IPS DF 6.9 (cell line): ENCODE measurements at places on chromosomes 3 and 15.

DNA sequence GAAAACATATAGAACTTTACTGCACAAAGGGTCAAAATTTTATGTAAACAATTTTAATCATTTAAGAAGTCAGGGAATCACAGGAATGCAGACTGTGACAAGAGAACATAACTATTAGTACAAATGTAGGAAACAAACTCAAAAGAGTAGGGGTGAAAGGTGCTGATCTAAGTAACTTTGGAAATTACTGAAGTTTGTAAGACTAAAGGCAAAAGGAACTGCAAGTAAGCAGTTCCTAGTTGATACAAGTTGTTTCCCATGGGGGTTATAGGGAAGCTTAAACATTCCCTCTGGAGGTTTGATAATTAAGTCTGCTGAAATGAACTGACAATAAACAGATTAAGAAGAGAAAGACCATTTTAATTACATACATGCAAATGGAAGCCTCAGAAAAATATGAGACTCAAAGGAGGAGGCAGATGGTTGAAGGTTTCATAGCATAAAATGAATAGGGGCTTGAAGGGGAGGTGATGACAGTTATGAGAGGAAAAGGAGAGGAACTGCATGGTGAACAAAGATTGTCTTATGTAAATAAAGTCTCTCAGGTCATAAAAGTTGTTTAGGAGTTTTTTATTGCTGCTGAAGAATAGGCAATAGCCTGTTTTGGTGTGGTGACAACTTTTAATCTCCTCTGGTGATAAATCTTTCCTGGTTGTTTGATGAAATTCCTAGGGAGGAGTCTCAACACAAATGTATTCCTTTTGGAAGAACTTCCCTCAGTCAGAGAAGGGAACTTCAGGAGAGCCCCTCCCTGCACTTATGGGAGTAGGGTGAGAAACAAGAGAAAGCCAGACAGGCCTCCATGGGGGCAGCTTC is 17.1 kb downstream of the SETMAR start:
- no peak for DNase-seq

- no peak for DNase-seq
These were observed 742.0 kb downstream of the NR2F2 start for GRCh38 chr15:97072545-97072944.

- no peak for DNase-seq
These were observed 202.9 kb upstream of the CTNNB1 start for GRCh38 chr3:40996382-40996781.

DNA sequence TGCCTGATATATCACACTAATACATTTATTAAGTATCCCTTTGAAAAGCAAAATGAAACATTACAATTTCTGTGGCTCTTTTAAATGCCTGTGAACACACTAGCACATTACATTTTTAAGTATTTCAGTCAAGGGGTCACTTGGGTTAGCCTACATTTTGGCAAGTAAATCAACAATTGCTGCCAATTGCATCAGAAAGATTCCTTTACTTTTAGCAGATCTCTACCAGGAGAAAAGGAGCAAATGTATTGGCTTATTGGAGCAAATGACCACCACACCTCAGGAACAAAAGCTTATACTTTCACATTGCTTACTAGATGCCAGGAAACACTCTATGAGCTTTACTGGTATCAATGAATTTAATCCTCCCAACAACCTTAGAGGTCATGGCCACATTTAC is 947.1 kb downstream of the FHIT start:
- DNase-seq, result no peak

GRCh38 chr3:53139906-53140846 is 9.9 kb upstream of the RFT1 start:
- no peak for DNase-seq

GRCh38 chr3:98733053-98733811 is 29.9 kb upstream of the ST3GAL6 start:
- no peak for DNase-seq

GRCh38 chr3:179421500-179421899 is 29.8 kb downstream of the GNB4 start:
- DNase-seq, result no peak

- DNase-seq, result no peak
These were observed 87.1 kb downstream of the DNAJB8 start for GRCh38 chr3:128379367-128380160.

DNA sequence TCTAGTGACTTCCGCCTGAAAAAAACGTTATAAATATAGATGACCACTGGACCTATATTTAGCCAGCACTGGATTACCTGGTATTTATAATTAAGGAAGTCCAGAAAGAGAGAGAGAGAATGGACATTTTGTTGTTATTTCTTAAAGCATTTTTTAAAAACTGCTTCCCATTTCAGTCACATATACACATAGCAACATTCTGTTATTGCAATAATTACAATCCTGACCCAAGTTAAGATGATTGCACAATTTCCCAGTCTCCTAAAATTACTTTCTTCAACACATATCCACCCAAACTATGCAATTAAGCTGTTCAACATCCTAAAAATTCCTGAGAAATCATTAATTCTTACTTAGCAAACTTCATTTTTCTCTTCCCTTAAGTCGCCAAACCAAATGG is 37.7 kb downstream of the PCSK6 start:
- no peak for DNase-seq

DNA sequence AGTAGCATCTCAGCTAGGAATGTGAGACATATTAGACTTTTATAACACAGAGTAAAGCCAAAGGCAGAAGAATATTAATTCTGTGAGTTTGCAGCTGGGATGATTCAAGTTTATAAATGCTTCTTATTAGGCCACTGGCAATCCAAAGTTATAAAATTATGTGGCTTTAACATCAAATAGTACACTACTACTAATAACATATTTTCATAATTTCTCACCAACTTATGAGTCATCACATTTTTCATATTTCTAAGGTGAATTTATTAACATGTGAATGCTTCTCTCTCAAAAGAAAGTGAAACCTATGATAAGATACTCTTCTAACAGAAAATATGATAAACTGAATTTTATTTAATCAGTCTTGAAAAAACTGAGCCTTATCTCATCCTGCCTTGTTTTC is 1348.2 kb upstream of the ALCAM start:
- no peak for DNase-seq

DNA sequence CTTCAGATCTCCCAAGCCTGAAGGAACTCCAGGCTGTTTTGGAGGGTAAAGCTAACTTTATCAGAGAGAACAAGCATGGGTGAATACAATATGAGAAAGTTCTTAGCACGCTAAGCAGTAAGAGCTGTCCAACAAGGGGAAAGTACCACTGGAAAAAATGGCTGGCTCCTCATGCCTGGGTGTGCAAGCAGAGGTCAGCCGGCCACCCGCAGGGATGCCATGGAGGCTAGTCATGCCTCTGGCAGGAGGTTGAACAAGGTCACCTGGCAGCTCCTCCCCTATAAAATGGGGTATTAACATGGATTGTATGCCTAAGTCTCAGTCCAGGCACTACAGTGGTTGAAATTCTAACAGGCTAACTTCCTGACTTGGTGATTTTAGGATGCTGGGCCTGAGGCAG is 75.4 kb upstream of the SLC6A1 start:
- DNase-seq, result no peak

- no peak for DNase-seq
These were observed 184.1 kb upstream of the LRRC3B start for GRCh38 chr3:26438325-26438940.

DNA sequence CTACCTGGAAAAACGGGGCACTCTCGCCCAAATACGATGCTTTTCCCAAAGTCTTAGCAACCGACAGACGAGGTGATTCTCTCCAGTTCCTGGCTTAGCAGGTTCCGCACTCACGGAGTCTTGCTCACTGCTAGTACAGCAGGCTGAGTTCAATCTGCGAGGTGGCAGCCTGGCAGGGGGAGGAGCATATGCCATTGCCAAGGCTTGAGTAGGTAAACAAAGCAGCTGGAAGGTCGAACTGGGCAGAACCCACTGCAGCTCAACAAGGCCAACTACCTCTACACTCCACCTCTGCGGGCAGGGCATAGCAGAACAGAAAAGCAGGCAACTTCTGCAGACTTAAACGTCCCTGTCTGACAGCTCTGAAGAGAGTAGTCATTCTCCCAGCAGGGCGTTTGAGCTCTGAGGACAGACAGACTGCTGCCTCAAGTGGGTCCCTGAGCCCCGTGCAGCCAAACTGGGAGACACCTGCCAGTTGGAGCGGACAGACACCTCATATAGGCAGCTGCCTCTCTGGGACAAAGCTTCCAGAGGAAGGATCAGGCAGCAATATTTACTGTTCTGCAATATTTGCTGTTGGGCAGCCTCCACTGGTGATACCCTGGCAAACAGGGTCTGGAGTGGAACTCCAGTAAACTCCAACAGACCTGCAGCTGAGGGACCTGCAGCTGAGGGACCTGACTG is 73.4 kb upstream of the CADM2 start:
- no peak for DNase-seq

DNA sequence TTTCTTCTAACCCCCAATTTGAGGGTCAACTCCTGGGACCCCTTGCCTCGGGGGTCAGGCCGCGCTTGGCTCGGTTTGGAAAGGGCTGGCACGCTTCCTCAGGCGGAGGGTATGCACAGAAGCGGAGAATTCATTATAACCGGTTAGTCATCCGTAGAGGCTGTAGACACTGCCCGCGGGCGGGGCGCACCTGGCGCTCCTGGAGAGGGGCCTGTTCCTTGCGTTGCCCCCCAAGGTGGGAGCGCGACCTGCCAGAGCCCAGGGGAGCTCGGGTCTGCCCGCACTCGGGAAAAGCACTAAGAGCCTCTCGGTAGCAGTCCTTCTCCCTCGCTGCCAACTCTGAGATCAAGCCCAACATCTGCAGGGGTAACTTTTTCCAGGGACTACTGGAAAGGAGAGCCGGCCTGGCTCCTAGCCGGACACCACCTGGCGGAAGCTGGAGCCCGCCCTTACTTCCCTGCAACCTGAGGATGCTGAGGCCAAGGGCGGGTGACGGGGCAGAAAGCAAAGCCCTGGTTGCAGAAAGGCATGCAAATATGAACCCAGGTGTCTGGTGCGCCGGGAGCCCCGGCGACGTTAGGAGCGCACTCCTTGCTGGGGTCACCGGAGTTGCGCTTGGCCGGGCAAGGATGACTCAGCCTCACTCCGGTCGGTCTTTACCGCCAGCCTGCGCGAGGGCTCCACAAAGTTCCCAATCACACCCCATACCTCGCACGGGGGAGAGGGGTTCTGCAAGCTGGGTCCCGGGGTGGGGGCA is 1.5 kb upstream of the CACNA2D3 start:
- DNase-seq, result no peak

GRCh38 chr15:87135109-87135508 is 1055.4 kb downstream of the AGBL1 start:
- no peak for DNase-seq

- DNase-seq, result no peak
These were observed 238.2 kb upstream of the NAALADL2 start for GRCh38 chr3:174620855-174621472.

GRCh38 chr3:177234121-177234520 is 36.8 kb upstream of the TBL1XR1 start:
- no peak for DNase-seq

- DNase-seq, result no peak
These were observed 59.2 kb upstream of the ICE2 start for GRCh38 chr15:60538129-60538528.

DNA sequence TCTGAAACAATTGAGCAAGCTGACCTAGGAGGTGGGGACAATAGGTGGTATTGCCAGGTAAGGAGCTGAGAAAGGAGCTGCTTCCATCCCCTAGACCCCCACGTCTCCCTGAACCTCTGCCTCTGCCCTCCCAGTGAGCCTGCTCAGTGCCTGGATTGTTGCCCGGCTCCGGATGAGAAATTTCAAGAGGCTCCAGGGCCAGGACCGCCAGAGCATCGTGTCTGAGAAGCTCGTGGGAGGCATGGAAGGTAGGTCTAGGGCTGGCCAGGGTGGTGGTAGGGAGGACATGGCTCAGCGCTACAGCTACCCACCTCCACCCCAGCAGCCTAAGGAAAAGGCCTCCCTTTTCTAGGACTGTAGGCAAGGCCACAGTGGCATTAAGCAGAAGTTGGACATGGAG is 13.3 kb downstream of the DUOX1 start:
- no peak for DNase-seq

GRCh38 chr15:70442616-70443321 is 320.6 kb downstream of the UACA start:
- no peak for DNase-seq

DNA sequence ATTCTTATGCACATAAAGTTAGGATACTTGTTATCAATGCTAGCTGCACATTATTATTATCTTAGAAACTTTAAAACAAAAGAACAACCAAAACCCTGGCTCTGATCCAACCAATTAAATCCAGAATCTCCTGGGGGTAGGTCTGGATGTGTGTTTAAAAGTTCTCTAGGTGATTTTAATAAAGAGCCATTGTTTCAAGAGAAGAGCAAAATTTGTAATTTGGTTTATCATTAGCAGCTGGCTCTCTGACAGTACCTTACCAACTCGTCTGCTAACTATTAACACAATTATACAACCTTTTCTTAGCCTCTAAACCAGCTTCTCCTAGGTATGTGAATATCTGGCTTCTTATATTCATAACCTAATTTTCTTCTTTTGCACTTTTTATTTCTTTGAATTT is 68.9 kb downstream of the IFT80 start:
- no peak for DNase-seq

DNA sequence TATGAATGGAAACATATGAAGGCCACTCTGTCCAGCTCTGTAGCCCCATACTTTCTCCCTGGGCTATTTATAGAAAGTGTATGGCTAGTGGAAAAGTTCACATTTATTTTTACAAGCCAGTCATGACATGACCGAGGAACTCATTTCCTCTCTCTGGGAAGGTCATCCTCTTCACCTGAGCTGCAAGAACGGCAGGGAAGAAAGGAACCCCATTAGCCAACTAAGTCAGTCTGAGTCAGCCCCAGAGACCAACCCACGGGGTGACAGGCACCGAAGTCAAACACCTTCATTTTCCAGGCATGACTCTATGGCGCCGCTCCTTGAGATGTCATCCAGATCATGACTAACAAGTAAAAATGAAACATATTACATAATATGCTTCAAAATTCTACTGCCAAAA is 4.8 kb downstream of the PAQR9 start:
- DNase-seq, result no peak

DNA sequence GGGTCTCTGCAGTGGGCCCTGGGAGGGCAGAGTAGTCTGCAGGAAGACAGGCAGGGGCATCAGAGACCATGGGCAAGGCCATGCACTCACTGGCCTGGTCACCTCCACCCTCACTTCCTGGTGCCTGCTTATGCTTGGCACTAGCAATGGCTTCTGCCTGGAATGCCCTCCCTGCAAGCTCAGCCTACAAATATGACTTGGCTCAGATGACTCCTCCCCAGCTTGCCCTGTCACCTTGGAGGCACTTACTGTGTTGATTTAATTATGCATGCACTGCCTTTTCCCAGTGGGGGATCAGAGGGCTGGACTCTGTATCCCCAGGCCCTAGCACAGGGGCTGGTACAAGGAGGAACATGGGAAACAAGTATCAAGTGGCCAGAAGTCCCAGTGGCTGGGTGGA is 7.8 kb downstream of the C3orf18 start:
- DNase-seq, result no peak

DNA sequence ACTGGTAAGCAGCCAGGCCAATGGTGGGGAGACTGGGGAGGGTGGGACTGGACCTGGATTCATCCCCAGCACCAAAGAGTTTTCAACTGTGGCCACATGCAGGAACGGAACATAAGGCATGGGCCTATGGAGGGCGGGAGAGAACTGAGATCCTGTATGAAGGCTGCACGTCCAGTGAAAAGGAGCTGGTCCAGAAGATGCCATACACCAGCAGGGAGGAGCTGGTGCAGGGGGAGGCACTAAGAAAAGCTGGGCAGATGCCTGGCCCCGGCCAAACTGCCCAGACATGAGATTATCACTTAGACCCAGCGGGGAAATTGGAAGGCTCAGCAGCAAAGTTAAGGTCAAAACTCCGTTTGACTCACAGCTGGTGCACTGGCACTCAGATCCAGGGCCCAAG is 58.1 kb upstream of the MCF2L2 start:
- DNase-seq, result no peak
